GM10248 (cell line): ENCODE measurements at places on chromosomes 2 and 18.

DNA sequence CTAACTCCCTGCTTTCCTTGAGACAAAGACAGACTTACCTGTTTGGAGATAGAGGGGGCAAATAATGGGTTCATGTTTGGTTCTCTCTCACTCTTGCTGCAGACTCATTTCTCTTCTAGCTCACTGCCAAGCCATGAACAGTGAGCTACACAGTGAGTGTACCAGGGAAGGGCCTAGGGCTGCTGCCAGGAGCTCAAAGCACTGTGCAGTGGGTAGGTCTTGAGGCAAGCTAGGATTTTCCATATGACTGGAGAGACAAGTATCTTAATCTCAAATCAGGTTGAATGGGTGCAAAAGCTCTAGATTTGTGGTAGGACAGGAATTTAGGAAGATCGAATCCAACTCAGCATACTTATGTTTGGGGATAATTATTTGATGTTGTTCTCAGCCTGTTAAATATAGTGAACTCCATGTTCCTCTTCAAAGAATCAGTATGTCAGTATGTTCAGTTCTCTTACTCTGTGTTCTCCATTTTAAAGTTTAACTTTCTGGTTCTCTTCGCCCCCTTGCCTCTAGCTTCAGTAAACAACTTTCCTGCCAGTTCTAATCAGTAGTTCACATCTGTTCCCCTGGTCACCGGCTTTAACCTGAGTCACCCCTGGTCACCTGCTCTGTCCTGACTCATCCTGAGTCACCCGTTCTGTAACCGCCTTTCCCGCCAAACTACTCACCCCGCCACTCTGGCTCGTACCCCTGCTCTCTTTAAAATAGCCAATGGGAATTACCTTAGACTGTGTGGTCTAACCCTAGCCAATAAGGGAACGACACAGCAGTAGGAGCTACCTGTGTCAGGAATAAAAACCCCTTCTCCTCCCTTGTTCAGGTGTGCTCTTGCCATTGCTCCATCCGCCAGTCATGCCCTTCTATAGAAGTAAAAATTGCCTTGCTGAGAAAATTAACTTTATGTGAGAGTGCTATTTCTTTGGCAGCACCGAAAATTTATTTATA, 21.9 kb downstream of the SLC25A52 start:
- no peak for DNase-seq

DNA sequence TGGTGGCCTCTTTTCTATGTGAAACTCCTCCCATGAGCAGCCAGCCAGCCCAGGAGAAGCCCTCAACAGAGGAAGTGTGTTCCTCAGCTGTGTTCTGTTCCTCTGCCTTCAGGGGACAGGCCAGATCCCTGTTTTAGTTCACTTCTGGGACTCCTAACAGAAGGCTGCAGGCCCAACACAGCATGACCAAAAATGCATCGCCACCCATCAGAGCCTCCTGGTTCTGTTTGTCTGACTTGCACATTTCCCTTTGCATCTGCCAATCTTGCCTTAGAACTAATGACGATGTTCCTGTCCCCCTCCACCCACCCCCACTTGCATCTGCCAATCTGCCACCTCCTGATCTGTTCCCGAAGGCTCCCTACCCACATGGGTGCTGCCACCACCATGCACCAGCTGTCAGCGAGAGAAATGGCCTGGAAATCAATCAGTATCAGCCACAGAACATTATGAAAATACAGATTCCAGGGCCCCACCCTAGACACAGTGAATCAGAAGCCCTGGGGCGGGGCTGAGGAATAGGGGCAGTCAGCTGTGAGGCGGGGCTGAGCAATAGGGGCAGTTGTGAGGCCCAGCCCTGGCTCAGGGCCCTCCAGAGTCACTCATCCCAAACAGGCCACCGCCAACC, 51.0 kb downstream of the FAM168B start:
- DNase-seq: no peak

DNA sequence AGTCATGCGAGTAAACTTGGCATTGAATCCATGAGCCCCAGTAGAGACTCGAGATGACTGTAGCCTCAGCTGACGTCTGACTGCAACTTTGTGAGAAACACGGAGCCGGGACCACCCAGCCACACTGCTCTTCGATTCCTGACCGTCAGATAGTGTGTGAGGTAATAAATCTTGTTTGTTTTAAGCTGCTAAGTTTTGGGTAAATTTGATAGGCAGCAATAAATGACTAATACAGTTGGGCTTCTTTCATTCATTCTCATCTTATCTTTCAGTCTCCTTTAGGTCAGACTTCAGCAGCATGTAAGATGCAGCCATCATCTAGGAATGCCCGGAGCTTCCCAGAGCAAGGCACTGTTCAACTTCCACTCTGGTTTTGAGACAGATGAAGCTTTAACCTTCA, 8.0 kb upstream of the KLHL29 start:
- no peak for DNase-seq

- DNase-seq: no peak
Observed at GRCh38 chr18:55912071-55912470, 324.1 kb upstream of the TCF4 start.

- no peak for DNase-seq
Observed at GRCh38 chr2:54946220-54946805, 103.9 kb downstream of the RTN4 start.

DNA sequence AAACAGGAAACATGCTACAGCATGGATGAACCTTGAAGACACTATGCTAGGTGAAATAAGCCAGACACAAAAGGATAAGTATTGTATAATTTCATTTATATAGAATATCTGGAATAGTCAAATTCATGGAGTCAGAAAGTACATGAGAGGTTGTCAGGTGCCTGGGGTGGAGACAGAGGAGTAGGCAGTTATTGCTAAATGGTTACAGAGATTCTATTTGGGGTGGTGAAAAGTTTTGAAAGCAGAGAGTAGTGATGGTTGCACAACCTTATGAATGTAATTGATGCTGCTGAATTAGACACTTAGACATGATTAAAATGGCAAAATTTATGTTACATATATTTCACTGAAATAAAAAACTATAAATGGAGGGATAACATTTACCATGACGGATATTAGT, 197.4 kb downstream of the VAPA start:
- no peak for DNase-seq

DNA sequence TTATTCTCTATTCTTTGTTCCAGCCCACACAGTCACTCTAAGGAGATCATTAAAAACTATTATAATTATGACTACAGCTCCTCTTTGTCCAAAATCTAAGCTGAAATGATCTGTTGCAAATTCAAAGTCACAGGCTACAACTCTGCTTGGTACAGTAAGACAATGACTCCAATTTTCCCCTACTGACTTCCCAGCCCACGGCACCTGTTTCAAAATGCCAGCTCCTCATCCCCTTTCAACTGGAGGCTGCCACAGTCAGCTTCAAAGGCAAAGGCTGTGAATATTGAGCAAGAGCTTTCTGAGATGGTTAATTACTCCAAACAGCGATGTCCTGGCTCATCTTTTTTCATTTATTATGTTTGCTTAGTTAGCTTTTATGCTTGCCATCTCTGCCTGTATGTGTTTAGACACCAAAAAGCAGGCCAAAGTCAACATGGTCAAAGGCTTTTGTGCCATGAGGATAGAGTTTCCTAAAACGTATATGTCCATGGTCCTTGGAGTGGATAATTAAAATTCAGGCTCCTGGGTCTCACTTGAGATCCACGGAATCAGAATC, 141.1 kb downstream of the DOCK10 start:
- DNase-seq: no peak

DNA sequence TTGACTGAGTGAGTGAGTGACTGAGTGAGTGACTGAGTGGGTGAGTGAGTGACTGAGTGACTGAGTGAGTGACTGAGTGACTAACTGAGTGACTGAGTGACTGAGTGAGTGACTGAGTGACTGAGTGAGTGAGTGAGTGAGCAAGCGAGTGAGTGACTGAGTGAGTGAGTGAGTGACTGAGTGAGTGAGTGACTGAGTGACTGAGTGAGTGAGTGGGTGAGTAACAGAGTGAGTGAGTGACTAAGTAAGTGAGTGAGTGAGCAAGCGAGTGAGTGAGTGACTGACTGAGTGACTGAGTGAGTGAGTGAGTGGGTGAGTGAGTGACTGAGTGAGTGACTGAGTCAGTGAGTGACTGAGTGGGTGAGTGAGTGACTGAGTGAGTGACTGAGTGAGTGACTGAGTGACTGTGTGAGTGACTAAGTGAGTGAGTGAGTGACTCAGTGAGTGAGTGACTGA, 11.9 kb downstream of the MAL start:
- no peak for DNase-seq

- DNase-seq: no peak
Observed at GRCh38 chr2:212480447-212480846, 58.2 kb downstream of the ERBB4 start.

DNA sequence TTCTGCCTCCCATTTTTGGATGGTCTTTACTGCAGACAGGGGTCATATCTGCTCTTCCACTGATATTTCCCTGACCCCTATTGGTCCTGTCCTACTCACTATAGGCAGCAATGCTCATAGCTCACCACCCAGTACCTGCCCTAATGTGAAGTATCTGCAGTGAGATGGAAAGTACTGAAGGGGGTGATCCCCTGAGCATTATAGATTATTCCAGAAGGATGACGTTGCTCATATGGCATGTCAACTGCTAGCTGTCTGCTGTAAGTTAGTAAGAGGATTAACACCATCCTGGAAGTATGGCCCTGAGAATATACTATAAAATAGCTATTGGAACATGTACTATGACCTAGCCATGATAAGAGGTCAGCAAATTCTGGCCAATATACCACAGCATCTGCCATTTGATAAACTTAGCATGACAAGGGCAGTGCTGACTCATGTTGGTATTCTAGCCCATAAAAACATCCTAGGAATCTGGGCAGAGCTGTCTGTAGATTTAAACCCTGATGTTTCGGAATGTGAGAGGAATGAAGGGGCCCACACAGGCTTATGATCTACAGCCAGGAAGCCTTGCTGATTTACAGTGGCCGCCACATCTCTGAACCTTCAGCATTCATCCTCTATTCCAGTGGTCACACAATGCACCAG, 451.4 kb downstream of the TNS1 start:
- no peak for DNase-seq

DNA sequence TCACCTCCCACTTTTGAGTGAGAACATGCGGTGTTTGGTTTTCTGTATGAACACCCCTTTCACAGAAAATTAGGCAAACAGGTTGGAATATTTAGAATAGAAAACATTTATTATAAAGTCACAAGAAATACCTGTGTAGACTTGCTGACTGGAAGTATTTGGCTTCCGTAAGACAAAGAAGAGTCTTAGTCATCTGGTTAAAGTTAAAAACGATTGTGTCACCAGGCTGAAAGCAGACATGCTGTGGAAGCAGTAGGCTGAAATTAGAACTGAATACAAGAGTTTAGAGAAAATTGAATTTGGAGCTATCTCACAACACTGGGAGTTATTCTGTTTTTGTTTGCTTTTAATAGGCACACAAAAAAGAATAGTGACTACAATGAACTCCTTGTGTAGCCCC, 16.2 kb upstream of the CLASP1 start:
- no peak for DNase-seq

GRCh38 chr2:9818097-9818496, 25.2 kb upstream of the TAF1B start:
- DNase-seq: no peak

DNA sequence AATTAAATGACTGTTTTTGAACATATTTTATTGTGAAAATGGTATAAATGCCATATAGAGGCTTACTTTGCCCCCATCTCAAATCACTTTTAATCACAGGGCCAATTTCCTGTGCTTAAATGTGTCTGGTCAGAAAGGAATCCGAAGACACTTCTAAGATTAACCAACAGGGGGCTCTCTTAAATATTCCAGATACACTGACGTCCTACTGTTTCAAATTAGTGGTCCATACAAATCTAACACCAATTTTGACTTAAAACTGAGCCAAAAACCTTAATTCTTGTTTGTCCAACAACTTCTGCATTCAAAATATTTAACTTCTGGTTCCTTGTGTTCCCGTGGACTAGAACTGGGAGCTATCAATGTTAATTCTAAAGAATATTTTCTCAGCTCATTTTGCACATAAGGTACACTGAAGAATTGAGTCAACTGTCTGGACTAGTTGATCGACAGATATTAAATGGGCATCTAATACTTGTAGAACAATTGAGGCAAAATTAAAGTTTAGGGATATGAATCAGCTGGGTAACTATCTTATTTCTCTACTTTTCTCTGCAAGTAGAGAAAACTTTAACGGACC, 557.5 kb downstream of the ARHGAP15 start:
- DNase-seq: peak; percentile 24

- DNase-seq: no peak
Observed at GRCh38 chr2:105739426-105739825, 5.3 kb upstream of the NCK2 start.

DNA sequence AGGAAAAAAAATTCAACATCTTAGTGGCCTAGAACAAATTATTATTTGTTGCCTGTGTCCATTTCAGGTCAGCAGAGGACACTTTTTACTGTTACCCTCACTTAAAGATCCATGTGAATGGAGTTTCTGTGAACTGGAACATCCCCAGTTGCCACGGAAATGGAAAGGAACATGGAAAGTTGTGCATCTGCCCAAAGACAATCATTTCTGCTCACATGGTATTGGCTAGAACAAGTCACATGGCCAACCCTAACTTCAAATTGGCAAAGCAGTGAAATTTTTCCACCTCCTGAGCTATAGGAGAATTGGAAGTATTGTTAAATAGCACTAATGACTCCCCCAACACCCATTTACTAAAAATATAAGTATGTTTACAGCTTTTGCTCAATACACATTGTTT, 71.2 kb upstream of the CCBE1 start:
- DNase-seq: no peak

DNA sequence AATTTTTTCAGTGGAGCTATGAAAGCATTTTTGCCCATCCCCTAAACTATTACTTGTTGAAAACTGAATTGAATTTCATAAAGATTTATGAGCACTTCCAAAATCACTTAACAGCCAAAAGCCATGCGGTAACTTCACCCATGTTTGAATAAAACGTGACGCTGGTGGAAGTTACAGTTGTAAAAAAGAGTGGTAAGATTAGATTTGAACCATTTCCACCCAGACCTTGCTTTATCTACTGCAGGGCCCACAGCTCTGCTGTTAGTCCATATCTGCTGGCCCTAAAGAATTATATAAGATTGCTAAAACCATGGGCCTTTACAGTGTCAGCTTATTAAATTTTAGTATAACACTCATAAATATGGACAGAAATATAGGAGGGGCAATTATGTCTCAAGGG, 15.5 kb upstream of the ITGA4 start:
- no peak for DNase-seq

DNA sequence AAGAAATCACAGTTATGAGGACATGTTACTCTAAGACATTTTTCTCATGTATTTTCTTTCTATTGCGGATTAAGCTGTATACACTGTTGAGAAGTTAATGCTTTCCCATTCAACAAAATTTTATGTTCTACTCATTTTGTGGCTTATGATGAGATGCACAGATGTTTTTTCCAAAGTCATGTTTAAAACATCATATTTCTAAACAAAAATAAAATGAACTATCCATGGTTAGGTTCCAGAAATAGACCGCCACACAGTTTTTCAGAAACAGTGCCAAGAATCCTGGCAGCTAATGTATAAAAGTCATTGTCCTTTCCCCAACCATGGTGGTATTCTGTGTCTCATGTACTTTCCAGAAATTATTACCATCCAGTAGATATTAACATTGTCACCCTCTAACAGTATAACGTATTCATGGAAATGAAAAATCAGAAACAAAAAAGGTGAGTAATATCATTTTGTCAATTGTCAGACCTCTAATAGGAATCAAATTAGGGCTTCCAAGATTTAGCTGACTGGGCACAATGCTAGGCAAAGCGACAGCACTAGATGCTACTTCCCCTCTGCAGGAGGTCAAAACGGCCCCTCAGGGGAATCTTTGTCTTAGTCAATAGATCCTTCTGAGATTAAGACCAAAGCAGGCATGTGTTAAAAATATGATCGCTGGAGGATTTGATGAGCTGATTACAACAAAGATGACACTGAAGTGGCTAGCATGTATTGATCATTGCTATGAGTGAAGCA, 54.4 kb upstream of the ZNF397 start:
- no peak for DNase-seq
